ENCODE measurements at places on chromosomes 5 and 9. TPM values are rescaled to one million over a fixed set of nuclear protein-coding genes. Genes with fewer than 3 reads are reported as not detected.

KIF20A gene
- total RNA-seq: 8.2 TPM

SWI5 gene
- total RNA-seq: 28.4 TPM

SPINK13 gene
- total RNA-seq: not detected

ARSI gene
- total RNA-seq: 1.8 TPM

PLEKHG4B gene
- 0.48 TPM for total RNA-seq

PDLIM7 gene
- 341 TPM for total RNA-seq

SCGB3A1 gene
- not detected for total RNA-seq

PCDHB15 gene
- 1.7 TPM for total RNA-seq

GLDC gene
- total RNA-seq: 1.7 TPM

CDH6 gene
- 22.1 TPM for total RNA-seq

GFI1B gene
- not detected for total RNA-seq

PRRC1 gene
- total RNA-seq: 66.0 TPM

FAM221B gene
- total RNA-seq: not detected

FBN2 gene
- 41.2 TPM for total RNA-seq

WDR31 gene
- 0.99 TPM for total RNA-seq

IL7R gene
- total RNA-seq: 0.82 TPM

PCDHB13 gene
- 3.0 TPM for total RNA-seq

IFNE gene
- total RNA-seq: 0.39 TPM

P4HA2 gene
- 151 TPM for total RNA-seq

PCDHGB1 gene
- total RNA-seq: 0.82 TPM
